ENCODE measurements at places on chromosomes 7 and 10.

DNA sequence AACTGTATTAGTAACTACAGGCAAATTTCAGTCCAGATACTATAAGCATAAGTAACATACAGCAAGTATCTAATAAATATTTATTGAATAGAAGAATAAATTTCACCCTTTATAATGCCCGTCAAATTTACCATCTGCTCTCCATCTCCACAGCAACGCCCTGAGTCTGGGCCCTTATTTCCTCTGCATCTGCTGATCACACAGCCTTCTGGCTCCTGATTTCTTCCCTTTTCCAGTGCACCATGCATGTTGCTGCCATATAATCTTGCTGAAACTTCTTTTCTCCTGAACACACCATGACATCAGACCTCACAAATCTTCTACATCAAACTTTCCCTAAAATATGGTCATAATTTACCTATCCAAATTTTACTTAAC lies 15.4 kb downstream of the HYCC1 start:
- DNase-seq: no peak

- DNase-seq: no peak
Observed at GRCh38 chr7:33357846-33358245, 228.5 kb downstream of the BBS9 start.

- DNase-seq: no peak
Observed at GRCh38 chr7:17984288-17984687, 43.4 kb downstream of the PRPS1L1 start.

GRCh38 chr10:48324580-48324979 lies 18.1 kb downstream of the MAPK8 start:
- no peak for DNase-seq

GRCh38 chr10:96889415-96890171 lies 57.5 kb downstream of the LCOR start:
- no peak for DNase-seq

- DNase-seq: peak; percentile 9
Observed at GRCh38 chr7:88377434-88377833, 70.7 kb upstream of the STEAP4 start.

GRCh38 chr10:127553417-127553816 lies 4.3 kb downstream of the NPS start:
- DNase-seq: no peak

DNA sequence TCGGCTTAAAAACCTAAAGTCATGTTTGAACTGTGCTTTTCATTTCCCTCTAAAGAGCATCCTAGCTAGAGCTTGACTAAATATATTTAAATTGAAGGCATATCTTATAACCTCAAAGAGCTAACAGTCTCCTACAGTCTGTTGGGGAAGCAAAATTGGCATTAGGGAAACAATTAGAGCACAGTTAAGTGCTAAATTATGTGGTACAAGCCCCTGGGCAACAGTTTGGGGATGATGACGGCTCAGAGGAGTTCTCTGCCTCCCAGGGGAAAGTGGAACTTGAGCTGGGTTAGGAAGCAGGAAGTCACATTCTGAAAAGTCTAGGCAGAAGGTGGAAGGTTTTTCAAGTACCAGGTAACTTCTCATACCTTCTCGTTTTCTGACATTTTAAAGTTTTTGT lies 18.6 kb upstream of the GOT1 start:
- no peak for DNase-seq

GRCh38 chr10:23362879-23363792 lies 18.5 kb upstream of the C10orf67 start:
- DNase-seq: no peak

GRCh38 chr10:48670978-48671913 lies 13.4 kb upstream of the WDFY4 start:
- DNase-seq: no peak

Measured in M059J (cell line).